HFFc6 (cell line): ENCODE measurements at places on chromosomes 7 and 10.

DNA sequence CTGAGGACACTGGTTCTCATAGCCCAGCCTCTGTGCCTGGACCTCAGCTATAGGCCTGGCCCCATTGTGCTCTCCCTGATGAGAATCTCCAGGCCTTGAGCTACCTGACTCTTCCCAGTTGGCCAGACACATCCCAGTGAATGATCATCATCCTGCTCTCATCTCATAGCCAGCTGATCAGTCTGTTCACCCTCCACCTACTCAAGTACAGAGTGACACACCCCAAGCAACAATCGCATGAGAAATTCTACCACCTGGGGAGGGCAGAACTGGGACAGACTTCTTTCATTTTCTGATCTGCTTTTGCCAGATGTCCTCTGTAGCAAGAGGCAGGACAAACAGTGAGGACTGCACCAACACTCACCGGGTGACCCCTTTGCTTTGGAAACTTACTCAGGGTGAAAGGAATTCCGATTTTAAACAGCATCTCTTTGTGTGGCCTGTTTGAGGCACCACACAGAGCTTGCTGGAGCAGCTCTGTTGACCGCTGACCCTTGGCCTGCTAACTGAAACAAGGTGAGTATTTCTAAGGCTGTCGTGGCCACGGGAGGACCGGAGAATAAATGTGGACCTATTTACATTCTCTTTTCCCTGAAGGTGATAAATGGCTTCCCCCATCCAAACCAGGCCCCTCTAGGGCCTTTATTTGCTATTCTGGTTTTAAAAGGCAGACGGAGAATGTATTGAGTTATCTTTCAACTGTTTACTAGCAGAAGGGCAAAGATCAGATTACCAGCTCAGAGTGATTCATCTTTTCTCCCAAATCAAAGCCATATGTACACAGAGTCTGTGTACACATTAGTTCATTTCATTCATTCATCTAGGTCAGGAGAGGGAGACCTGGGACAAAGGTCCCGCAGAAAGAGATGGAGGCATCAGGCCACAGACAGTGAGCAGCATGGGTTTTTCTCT, 181.4 kb upstream of the TNS3 start:
- peak overlapping the region; percentile 79 for H3K4me3 ChIP-seq
- peak; percentile 85 for DNase-seq
- H3K4me1 ChIP-seq: peaks cover 57% of the 10 kb centered on the region
- H3K27ac ChIP-seq: peak overlapping the region; percentile 97

GRCh38 chr10:129865413-129865812, 98.7 kb downstream of the EBF3 start:
- no peak for DNase-seq
- no peak overlapping the region for H3K27ac ChIP-seq
- H3K4me3 ChIP-seq: no peak overlapping the region
- H3K4me1 ChIP-seq: no peaks in the 10 kb centered on the region
- no peaks in the 10 kb centered on the region; the same call in none of the 2 replicates for H3K27me3 ChIP-seq

DNA sequence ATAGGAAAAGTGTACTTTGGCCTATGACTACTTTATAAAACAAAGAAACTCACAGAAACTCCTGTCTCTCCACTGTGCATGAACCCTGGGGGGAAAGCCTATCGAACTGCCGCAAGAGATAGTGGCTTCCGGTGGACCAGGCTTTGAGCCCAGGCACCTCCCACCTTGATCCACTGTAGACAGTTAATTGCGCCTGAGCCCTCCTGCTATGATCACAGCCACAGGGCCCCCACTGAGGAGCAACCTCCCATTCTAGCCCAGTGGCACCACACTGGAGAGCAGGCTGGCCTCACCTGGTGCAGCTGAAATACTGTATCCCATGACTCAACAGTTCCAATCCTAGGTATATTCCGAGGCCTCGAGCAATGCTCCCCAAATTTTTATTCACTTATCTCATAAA, 98.8 kb downstream of the COBL start:
- H3K4me1 ChIP-seq: no peaks in the 10 kb centered on the region
- H3K27ac ChIP-seq: no peak overlapping the region
- peaks cover 4% of the 10 kb centered on the region; the same call in 1 of the 2 replicates for H3K27me3 ChIP-seq
- H3K36me3 ChIP-seq: no peaks in the 10 kb centered on the region
- no peak overlapping the region for H3K4me3 ChIP-seq
- no peak for DNase-seq

- H3K4me1 ChIP-seq: peaks cover 5% of the 10 kb centered on the region; the same call in 1 of the 2 replicates
- H3K27ac ChIP-seq: no peak overlapping the region
- peaks cover 14% of the 10 kb centered on the region for H3K27me3 ChIP-seq
- no peak for DNase-seq
- no peaks in the 10 kb centered on the region for H3K36me3 ChIP-seq
These were observed 3.8 kb downstream of the PRKCQ start for GRCh38 chr10:6576326-6576725.

- peaks cover 4% of the 10 kb centered on the region for H3K27me3 ChIP-seq
- H3K27ac ChIP-seq: peak overlapping the region; percentile 90
- H3K4me3 ChIP-seq: peak overlapping the region; percentile 88
- peak; percentile 36 for DNase-seq
These were observed 1.4 kb downstream of the KBTBD2 start for GRCh38 chr7:32890010-32890792.

DNA sequence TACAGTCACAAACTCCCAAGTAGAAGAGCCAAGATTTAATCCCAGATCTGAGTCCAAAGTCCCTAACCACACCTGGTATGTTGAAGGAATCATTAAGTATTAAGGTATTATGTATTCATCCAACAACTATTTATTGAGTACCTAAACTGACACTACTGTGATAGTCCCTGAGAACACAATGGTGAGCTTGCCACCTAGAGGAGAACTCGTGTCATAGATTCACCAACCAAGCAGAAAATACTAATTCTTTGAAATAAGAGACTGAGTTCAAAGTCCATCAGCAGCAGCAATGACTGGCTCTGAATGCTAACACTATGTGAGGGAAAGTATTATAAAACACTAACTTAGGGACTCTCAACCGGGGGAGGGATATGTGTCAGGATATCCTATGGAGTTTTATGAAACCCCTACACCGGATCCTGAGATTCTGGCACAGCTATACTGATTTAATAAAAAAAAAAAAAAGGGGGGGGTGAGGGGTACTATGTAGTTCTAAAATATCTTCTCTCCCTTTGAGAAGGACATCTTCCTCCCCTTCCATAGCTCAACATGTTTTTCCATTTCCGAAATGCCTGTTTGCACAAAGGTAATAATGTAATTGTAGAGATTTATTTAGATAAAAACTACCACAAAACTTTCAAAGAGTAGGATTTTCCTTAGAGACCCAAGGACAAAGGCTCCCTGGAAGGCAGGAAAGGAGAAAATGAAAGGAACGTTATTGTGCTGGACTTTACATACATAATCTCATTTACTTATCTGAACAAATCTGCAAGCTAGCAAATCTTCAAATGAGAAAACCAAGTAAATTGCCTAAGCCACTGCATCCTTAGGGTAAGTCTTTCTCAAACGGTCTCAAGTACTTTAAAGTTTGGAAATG, 1.6 kb downstream of the NCOA4 start:
- H3K36me3 ChIP-seq: no peaks in the 10 kb centered on the region; the same call in 1 of the 2 replicates
- peak overlapping the region; percentile 95 for H3K4me3 ChIP-seq
- H3K4me1 ChIP-seq: peaks cover 62% of the 10 kb centered on the region
- peak; percentile 73 for DNase-seq
- H3K27ac ChIP-seq: peak overlapping the region; percentile 95

- no peaks in the 10 kb centered on the region for H3K36me3 ChIP-seq
- H3K27ac ChIP-seq: no peak overlapping the region
- no peak overlapping the region for H3K4me3 ChIP-seq
- no peaks in the 10 kb centered on the region; the same call in none of the 2 replicates for H3K27me3 ChIP-seq
- H3K4me1 ChIP-seq: no peaks in the 10 kb centered on the region; the same call in 1 of the 2 replicates
These were observed 199.9 kb upstream of the FAM3C start for GRCh38 chr7:121595758-121596696.

- peaks cover 29% of the 10 kb centered on the region for H3K4me1 ChIP-seq
- no peak for DNase-seq
- no peak overlapping the region for H3K4me3 ChIP-seq
- no peaks in the 10 kb centered on the region for H3K36me3 ChIP-seq
- no peak overlapping the region for H3K27ac ChIP-seq
- peaks cover 8% of the 10 kb centered on the region; the same call in 1 of the 2 replicates for H3K27me3 ChIP-seq
These were observed 129.4 kb upstream of the ZNF746 start for GRCh38 chr7:149626972-149627371.

GRCh38 chr10:124212702-124213101, 119.3 kb upstream of the CHST15 start:
- no peak for DNase-seq
- H3K36me3 ChIP-seq: 0 out of 2 replicates have a peak, but pooled peaks cover 5% of the 10 kb centered on the region
- peaks cover 14% of the 10 kb centered on the region; the same call in 1 of the 2 replicates for H3K4me1 ChIP-seq

GRCh38 chr10:119505131-119505551, 37.4 kb downstream of the RGS10 start:
- H3K27me3 ChIP-seq: peaks cover 2% of the 10 kb centered on the region; the same call in 1 of the 2 replicates
- no peak overlapping the region for H3K4me3 ChIP-seq
- H3K27ac ChIP-seq: no peak overlapping the region
- H3K36me3 ChIP-seq: peaks cover 16% of the 10 kb centered on the region

- DNase-seq: no peak
- no peak overlapping the region for H3K27ac ChIP-seq
- no peaks in the 10 kb centered on the region for H3K4me1 ChIP-seq
- H3K36me3 ChIP-seq: no peaks in the 10 kb centered on the region
- H3K27me3 ChIP-seq: peaks cover 8% of the 10 kb centered on the region; the same call in 1 of the 2 replicates
These were observed 216.9 kb downstream of the LRMDA start for GRCh38 chr10:75648351-75648750.

DNA sequence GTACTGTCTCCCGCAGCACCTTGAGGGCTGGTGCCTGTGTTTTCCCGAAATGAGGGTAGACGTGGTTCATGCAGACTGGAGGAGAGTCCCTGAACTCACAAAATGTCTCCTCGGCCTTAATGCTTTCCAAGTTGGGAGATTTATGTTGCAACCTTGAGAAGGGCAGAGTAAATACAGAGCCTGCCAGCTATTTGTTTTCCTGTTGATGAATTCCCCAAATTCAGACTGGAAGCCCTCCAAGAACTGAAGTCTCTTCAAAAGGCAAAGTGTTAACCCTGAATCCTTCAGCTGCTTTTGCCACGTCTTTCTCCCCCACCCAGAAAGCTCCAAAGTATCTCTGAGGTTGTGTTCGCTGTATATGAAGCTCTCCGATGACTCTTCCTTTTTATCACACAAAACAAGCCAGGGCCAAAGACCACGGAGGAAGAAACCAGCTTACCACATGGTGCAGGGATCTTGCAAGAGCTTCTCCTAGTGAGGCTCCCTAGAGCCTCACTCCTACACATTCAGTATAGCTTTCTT, 254.7 kb upstream of the NFE2L3 start:
- H3K4me3 ChIP-seq: no peak overlapping the region
- no peak for DNase-seq
- H3K36me3 ChIP-seq: no peaks in the 10 kb centered on the region
- H3K27ac ChIP-seq: no peak overlapping the region
- H3K27me3 ChIP-seq: peaks cover 3% of the 10 kb centered on the region
- H3K4me1 ChIP-seq: peaks cover 15% of the 10 kb centered on the region

DNA sequence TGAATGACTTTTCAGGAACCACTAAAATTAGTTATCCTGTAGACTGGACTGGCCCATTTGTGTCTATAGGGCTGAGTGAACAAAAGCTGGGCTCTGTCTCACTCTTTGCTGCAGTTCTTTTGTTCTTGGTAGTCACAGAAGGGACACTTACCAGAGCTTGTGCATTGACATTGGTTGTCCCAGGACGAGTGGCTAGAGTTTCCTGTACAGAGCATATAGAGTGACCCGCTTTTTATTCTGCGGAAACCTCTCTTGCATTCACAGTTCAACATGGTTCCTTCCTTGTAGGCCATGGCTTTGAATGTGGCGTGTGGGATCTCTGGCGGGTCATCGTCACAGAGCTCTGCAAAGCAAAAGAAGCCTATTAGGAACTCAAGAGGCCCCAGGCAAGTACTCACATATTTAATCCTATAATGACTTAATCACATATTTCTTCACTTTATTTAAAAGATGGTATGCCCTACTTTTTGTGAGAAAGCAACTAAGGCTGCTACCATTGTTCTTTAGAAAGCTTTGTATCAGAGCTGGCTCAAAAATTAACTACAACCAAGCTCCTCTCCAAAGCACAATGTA, 36.4 kb downstream of the IL2RA start:
- peaks cover 13% of the 10 kb centered on the region for H3K4me1 ChIP-seq
- H3K36me3 ChIP-seq: peaks cover 10% of the 10 kb centered on the region
- H3K27me3 ChIP-seq: peaks cover 18% of the 10 kb centered on the region

DNA sequence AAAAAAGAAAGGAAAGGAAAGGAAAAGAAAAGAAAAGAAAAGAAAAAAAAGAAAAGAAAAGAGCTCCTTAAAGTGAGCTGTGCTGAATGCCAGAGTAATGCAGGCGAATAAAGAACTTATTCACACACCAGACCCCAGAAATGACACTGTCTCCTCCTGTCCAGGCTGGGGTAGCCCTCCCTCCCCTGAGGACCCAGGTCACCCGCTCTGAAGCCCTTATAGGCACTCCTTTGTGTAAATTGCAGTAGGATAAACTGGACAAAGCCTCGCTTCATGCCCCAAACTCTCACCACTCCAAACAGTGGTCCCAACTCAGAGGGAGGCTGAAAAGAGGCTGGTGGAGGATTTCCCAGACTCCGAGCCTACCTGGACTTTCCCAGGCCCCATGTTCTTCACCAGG, 46.3 kb downstream of the PKD1L1 start:
- H3K4me3 ChIP-seq: peak overlapping the region; percentile 60
- H3K36me3 ChIP-seq: no peaks in the 10 kb centered on the region
- no peak for DNase-seq
- H3K4me1 ChIP-seq: peaks cover 16% of the 10 kb centered on the region

GRCh38 chr10:86139066-86139657, 227.4 kb downstream of the GRID1 start:
- no peak overlapping the region for H3K4me3 ChIP-seq
- no peaks in the 10 kb centered on the region; the same call in 1 of the 2 replicates for H3K36me3 ChIP-seq
- no peak overlapping the region for H3K27ac ChIP-seq
- no peak for DNase-seq
- no peaks in the 10 kb centered on the region for H3K4me1 ChIP-seq
- H3K27me3 ChIP-seq: no peaks in the 10 kb centered on the region; the same call in 1 of the 2 replicates

DNA sequence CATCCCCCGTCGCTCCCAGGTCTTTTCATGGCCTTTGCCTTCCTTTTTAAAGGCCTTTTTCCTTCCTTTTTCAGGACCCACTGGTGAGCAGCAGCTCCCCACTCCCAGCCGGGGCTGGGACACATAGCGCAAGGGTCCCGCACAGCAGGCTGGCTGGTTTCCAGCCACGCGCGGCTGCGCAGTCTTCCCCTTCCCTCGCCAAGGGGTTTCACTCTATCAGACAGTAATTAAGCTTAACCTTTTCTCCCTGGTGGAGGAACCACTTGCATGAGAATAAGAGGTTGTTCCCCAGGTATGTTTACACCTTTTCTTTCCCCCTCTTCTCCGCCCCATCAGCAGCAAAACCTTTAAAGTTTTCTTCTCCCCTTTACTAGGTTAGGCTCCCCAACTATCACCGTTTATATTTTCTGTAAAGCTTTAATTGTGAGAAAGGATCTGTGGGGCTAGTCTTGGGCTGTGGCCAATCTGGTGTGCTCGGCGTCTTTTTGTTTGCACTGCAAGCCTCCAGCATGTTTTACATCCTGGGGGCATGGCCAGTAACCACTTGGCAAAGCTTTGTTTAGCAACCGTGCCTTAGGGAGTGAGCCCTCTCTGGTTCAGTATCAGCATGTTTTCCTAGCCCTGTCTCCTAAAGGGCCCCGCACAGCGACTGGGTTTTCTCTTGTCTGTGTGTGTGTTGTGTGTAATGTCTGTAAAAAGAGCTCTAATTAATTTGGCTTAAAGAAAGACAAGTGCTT, 219.6 kb downstream of the PHF14 start:
- peak; percentile 18 for DNase-seq
- H3K27ac ChIP-seq: peak overlapping the region; percentile 69; the same call in 1 of the 2 replicates
- H3K27me3 ChIP-seq: peaks cover 2% of the 10 kb centered on the region; the same call in 1 of the 2 replicates
- H3K4me3 ChIP-seq: peak overlapping the region; percentile 78
- peaks cover 31% of the 10 kb centered on the region for H3K4me1 ChIP-seq

- H3K4me3 ChIP-seq: no peak overlapping the region
- no peaks in the 10 kb centered on the region for H3K36me3 ChIP-seq
- no peak overlapping the region for H3K27ac ChIP-seq
- no peak for DNase-seq
- H3K27me3 ChIP-seq: no peaks in the 10 kb centered on the region
These were observed 291.5 kb upstream of the NFE2L3 start for GRCh38 chr7:25860275-25861163.
